ENCODE measurements at places on chromosomes 5 and 9.

DNA sequence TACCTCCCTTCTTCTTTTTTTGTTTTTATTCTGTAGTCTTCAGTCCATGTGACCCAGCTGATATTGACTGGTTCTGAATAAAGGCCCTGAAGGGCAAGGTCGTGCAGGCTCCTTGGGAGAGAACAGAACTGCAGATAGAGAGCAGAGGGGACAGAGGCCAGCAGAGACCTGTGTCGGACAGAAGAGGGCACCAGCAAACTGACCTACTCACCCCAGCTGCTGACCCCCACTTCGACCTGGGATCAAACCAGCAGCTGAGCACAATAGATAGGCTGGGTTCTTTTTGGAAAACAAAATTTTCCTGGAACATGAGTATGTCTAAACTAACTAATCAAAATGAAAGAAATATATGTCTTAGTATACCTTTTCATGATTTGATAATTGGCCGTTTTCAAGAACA, 695.1 kb downstream of the NR2F1-AS1 start:
- DNase-seq: no peak

DNA sequence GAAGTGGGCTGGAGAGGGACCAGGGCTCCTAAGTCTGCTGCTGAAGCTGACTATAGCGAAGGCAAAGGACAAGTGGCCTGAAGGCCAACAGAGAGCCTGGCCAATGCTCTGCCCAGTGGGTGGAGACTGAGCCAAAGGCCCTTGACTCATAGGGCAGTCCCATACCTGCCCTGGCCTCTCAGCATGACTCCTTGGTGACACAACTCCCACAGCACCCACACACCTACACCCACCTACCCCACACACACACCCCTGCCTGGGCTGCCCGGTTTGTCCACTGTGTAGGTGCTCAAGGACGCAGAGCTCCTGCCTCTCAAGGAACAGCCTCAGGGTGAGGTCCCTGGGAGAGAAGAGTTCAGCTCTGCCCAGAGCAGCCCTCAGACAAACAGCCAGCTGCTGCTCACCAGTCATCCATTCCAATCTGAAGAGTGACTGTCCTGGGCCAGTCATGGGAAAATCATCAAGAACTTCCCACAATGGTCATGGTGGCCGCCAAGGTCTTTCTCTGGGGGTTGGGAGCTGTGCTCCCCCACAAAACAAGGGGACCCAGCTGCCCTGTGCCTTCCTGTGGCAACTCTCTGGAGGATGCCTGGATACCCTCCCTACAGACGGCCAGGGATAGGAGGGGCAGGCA, 5.0 kb downstream of the TNIP1 start:
- peak; percentile 41 for DNase-seq

- no peak for DNase-seq
Measured at GRCh38 chr9:27549196-27549755, 19.7 kb upstream of the MOB3B start.

DNA sequence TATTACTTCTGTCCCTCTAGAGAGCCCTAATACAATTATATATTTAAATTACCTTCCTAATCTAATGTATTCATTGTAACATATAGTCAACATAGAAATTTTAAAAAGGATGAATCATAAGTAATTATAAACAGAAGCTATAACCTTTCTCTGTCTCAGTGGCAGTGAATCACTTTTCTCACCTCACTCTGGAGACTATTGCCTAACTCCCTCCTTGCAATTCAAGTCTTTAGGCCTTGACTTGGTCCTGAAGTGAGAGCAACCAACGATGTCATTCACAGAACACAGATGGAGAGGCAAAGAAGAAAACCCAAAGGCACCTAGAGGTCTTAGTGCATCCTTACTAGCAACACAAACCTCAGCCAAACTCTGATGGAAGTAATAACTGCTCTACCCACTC, 133.3 kb upstream of the DPYSL3 start:
- no peak for DNase-seq

- DNase-seq: no peak
Measured at GRCh38 chr5:112064271-112064701, 307.3 kb upstream of the NREP start.

- DNase-seq: no peak
Measured at GRCh38 chr5:141101059-141101458, 786 bp downstream of the PCDHB3 start.

DNA sequence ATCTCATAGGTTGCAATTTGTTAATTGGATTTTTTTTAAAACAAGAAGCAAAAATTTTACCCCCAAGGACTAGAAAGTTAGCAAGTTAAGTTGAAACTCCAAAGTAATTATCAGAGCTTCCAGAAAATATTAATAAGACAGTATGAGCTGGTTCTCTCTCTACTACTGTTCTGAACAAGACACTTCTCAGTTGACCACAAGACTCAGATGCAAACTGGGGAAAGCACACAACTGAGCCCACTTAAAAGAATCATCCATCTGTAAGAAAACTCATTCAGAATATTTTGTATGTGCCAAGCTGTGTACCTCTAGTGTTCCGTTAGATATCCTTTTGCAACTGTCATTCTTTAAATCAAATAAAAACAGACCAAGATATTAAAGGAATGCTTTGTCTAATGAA, 60.0 kb downstream of the MAP1B start:
- DNase-seq: no peak

DNA sequence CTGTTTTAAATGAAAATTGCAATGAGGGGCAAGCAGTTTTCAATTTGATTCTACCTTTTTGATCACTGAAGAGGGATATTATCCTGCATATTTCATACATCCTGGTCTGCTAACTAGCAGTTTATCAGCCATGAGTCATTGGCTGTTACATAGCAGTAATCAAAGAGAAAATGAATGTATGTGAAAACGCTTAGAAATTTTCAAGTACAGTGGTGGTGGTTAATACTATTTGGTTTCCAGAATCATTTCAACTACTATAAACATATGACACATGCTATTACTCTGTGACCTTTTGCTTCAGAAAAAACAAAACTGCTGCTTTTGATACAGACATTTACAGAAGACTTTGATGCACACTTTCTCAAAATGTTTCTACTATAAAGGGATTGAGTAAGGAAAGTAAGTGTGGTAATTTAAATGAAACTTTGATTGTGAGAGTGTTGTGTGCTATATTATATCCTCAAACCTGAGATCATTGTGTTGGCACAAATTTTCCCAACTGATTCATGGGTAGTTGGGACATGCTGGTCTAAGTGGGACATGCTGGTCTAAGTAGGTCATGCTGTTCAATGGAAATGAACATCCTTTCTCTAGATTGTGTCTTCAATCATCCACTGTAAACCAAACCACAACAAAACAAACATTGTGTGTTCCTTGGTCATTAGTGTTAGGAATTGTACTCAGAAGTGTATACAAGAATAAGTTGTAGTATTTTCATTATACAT, 5.1 kb downstream of the RNF14 start:
- no peak for DNase-seq

DNA sequence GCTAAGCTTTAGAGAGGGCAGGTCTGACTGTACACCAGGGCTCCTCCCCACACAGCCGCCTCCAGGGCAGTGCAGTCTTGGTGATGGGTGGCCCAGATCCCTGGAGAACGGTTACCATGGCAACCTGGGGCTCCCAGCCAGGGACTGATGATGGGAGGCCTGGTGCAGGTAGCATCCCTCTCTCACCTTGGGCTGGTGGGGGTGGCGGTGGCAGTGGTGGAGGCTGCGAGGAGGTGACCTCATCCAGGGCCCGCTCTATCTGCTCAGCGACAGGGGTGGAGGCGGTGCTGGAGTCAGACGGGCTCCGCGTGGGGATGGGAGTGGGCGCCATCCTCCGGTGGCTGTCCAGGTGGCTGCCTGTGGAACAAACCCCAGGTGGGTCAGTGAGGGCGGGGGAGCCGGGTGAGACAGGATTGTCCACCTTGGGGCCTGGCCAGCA, 12.3 kb downstream of the PRR7 start:
- no peak for DNase-seq

GRCh38 chr9:33425128-33425533, 22.3 kb downstream of the AQP3 start:
- no peak for DNase-seq

GRCh38 chr9:96540106-96540505, 79.5 kb downstream of the CDC14B start:
- no peak for DNase-seq

GRCh38 chr9:131776473-131776872, 36.6 kb upstream of the RAPGEF1 start:
- peak; percentile 70 for DNase-seq

DNA sequence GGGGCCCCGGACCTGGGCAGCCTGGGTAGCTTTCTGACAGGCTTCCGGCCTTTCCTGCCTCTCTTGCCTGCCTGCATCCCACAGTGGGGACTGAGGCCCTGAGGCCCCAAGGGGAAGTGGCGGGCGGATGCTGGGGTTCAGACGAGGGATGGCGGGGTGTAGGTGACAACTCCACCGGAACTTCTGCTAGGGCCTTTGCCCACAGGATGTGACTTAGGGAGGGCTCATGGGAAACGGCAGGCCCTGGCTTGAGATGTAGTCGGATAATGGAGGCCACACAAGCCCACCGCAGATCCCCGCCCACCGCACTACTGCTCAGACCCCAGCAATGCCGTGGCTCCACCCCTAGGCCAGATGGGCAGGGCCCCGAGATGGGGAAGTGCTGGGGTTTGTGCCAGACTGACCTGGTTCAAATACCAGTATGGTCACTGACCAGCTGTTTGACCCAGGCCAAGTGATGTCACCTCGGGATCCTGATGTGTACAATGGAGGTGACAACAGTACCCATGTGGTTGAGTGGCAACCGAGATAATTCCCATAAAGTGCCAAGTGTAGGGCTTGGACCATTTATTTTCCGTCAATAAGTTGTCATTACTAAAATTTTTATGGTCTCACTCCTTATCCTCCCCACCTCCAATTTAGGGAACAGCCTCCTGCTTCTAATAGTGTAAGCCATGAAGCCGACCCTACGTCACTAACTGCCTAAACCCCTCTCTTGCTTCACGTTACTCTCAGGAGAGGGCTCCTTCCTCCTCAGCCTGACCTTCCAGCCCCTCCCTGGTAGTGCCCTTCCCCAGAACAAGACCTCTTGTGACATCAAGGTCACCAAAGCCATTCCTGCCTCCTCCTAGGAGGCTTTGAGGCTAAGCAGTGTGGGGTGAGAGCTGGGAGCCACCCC, 2.5 kb upstream of the CDK9 start:
- DNase-seq: peak; percentile 84
